Body of pancreas (tissue), 4 donors: ENCODE measurements at places on chromosomes 2 and 18.

GRCh38 chr2:74029714-74030397, 45.1 kb downstream of the TET3 start:
- H3K27me3 ChIP-seq: no peaks in the 10 kb centered on the region
- DNase-seq: no peak
- no peak overlapping the region for H3K4me3 ChIP-seq
- no peaks in the 10 kb centered on the region for H3K36me3 ChIP-seq

- no peaks in the 10 kb centered on the region for H3K27me3 ChIP-seq
- peaks cover 33% of the 10 kb centered on the region for H3K4me1 ChIP-seq
- H3K4me3 ChIP-seq: no peak overlapping the region
- peak overlapping the region; percentile 92 for H3K27ac ChIP-seq
- no peaks in the 10 kb centered on the region for H3K36me3 ChIP-seq
Measured at GRCh38 chr18:76459312-76459686, 35.7 kb downstream of the ZNF516 start.

GRCh38 chr2:64277101-64277849, 133.1 kb upstream of the PELI1 start:
- H3K36me3 ChIP-seq: no peaks in the 10 kb centered on the region
- DNase-seq: no peak
- peaks cover 33% of the 10 kb centered on the region for H3K4me1 ChIP-seq
- H3K27me3 ChIP-seq: no peaks in the 10 kb centered on the region

DNA sequence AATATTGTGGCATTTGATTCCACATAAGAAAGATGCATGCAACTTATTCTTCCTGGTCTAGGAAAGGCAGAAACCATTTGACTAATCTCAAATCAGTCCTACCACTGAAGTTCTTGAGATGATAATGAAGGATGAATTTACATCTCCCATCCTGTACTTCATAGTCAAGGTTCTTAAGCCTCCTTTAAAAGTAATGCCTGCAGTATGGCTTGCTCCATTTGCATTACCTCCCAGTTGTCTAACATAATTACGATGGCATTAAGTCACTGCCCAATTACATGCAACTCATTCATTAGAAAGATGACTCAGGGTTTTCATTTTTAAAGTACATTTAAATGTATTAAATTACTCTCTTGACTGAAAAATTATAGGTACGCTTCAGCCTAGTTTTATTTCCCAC, 32.2 kb downstream of the THADA start:
- H3K27me3 ChIP-seq: no peaks in the 10 kb centered on the region
- no peak overlapping the region for H3K27ac ChIP-seq
- H3K4me1 ChIP-seq: no peaks in the 10 kb centered on the region
- no peaks in the 10 kb centered on the region for H3K36me3 ChIP-seq
- DNase-seq: no peak

GRCh38 chr2:149312039-149312438, 18.3 kb upstream of the LYPD6 start:
- H3K27me3 ChIP-seq: no peaks in the 10 kb centered on the region
- no peak overlapping the region for H3K27ac ChIP-seq
- H3K4me3 ChIP-seq: no peak overlapping the region
- no peaks in the 10 kb centered on the region for H3K36me3 ChIP-seq

- no peaks in the 10 kb centered on the region for H3K36me3 ChIP-seq
- no peak overlapping the region for H3K27ac ChIP-seq
- no peak overlapping the region for H3K4me3 ChIP-seq
- no peaks in the 10 kb centered on the region for H3K27me3 ChIP-seq
- H3K4me1 ChIP-seq: peaks cover 11% of the 10 kb centered on the region
Measured at GRCh38 chr2:113245276-113245711, 33.4 kb downstream of the PAX8 start.

DNA sequence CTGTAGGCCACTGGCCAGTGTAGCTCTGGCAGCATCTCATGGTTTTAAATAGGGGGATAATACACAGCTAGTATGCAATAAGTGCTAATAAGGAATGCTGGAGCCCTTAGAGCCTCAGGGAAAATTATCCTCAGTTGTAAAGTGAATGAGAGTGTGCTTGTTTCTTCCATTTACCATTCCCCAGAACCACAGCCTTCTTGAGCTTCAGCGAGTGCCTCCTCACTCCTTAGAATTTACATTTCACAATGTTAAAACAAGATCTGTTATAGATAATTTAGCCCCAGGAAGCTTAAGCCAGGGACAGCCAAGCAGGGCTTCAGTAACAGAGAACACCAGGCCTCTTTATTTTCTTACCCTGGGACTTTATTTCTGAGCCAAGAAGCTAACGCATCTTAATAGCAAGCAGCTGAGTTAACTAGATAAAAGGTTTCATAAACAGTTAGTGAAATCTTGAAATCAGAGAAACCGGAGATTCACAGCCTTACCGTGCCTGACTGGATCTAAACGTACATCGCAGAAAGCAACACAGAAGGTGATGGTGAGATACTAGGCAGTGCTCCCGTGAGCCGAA, 535.2 kb downstream of the TDRD15 start:
- H3K4me1 ChIP-seq: no peaks in the 10 kb centered on the region
- H3K4me3 ChIP-seq: no peak overlapping the region
- H3K27ac ChIP-seq: no peak overlapping the region
- H3K27me3 ChIP-seq: no peaks in the 10 kb centered on the region
- H3K36me3 ChIP-seq: no peaks in the 10 kb centered on the region

GRCh38 chr2:191264647-191265081, 19.5 kb downstream of the MYO1B start:
- DNase-seq: no peak
- no peak overlapping the region for H3K27ac ChIP-seq
- peaks cover 72% of the 10 kb centered on the region for H3K4me1 ChIP-seq
- H3K4me3 ChIP-seq: no peak overlapping the region
- no peaks in the 10 kb centered on the region for H3K27me3 ChIP-seq

- no peaks in the 10 kb centered on the region for H3K36me3 ChIP-seq
- no peak for DNase-seq
- H3K4me1 ChIP-seq: no peaks in the 10 kb centered on the region
Measured at GRCh38 chr2:112195950-112196349, 57.8 kb downstream of the FBLN7 start.
